Lower leg skin (tissue), 4 donors: ENCODE measurements at places on chromosomes 16 and 17. TPM values are rescaled to one million over a fixed set of nuclear protein-coding genes. Genes with fewer than 3 reads are reported as not detected.

GRCh38 chr17:50277357-50277754 lies 3.1 kb downstream of the TMEM92 start:
- no peak for DNase-seq

- no peak for DNase-seq
Observed at GRCh38 chr16:55613613-55614335, 42.0 kb upstream of the SLC6A2 start.

DNA sequence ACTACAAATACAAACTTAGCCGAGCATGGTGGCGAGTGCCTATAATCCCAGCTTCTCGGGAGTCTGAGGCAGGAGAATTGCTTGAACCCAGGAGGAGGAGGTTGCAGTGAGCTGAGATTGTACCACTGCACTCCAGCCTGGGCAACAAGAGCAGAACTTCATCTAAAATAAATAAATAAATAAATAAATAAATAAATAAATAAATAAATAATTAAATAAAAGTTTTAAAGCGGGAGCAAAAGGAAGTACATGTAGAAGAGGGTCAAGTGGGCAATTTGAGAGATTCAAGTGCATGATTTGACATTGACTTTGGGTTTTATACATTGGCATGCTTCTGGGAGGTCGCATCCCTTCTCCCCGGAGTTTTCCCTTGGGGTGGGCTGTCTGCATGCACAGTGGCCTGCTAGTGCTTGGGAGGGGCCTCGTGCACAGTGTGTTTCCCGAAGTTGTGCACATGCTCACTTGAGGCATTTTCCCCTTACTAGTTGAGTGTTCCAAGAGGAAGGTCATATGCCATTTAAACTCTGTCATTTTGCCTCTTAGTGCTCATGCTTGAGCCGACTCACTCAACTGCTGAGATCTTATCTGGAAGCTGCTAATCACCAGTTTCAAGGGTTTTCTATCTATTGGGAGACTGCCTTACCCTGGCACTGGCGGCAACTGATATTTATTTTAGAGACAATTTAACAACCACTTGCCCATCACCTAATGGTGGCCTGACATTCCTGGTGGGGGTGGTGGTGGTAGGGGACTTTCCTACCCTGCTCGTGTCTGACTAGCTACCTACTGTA lies 193.2 kb upstream of the MPHOSPH6 start:
- DNase-seq: no peak

DNA sequence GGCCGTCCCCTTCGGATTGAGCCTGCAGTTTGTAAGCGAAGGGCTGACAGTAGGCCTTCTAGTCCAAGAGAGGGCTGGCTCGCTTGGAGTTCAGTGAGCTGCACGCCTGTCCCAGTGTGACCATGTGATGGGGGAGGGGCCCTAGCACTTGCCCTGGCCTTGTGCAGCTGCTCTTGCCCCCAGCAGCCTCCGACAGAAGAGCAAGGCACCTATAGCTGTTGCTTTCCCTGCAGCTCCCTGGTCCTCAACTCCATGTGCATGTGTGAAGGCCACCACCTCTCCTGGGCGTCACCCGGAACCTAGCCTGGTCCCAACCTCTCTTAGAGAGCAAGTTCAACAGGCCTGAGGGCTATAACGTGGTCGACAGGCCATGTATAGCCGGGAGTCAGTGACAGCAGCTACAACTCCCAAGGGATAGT lies 5.6 kb downstream of the SPHK1 start:
- no peak for DNase-seq

GRCh38 chr16:89924297-89924924 lies 1.3 kb downstream of the TUBB3 start:
- DNase-seq: no peak

DNA sequence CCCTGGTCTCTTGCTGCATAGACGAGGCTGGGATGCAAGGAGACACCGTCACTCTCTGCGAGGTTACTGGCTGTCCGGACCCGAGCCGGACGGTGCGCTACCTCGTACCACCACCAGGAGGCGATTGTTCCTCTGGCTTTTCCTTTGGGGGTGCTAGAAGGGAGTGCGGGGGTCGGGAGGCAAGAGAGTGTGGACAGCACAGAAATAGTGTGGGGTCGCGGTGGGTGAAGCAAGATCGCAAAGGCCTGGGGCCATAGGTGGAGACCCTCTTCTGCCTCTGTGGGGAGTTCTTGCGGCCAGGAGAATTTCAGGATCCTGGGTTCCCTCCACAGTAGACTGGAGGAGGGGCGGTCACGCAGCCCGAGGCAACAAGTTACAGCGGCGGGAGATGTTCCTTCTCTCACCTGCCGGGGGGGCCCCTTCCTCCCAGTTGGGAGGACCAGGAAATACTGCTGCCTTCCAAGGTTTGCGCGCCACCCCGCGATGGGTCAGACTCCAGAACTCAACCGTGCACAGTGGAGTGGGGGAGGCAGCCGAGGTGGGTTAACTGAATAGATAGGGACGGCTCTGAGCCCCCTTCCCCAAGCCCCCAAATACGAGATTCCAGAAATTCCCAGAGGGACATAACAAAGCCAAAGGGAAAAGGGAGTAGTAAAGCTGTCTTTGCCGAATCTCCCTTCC lies 6.9 kb downstream of the PHOSPHO1 start:
- DNase-seq: peak; percentile 32

- no peak for DNase-seq
Observed at GRCh38 chr17:7248796-7249195, 2.7 kb downstream of the CTDNEP1 start.

- peak; percentile 29 for DNase-seq
Observed at GRCh38 chr17:68403122-68403521, 54.2 kb downstream of the WIPI1 start.

DNA sequence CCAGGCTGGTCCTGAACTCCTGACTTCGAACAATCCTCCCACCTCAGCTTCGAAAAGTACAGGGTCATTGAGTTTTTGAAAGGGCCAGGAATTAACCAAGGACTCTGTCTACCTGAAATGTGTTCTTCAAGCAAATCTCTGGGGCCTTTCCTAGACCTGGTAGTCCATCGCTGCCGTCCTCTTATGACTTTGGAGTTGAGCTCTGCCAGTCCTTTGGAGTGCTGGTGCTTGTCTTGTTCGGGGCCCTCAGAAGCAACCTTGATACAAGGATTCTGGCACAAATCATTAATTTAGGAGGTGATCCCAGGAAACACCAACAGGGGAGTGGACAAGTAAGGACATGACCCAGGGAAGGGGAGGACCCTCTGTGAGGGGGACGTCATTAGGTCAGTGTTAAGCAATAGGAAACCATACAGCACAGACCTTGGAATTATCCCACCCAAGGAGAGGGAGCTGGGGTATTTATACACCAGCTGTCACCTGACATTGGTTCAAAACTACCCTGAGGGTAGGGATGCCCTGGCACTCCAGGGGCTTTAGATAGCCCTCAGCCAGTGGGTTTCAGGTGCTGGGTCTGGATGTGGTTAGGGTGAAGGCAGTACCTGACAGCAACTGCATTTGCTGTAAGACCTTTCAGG lies 187.2 kb downstream of the FOXL1 start:
- DNase-seq: no peak

DNA sequence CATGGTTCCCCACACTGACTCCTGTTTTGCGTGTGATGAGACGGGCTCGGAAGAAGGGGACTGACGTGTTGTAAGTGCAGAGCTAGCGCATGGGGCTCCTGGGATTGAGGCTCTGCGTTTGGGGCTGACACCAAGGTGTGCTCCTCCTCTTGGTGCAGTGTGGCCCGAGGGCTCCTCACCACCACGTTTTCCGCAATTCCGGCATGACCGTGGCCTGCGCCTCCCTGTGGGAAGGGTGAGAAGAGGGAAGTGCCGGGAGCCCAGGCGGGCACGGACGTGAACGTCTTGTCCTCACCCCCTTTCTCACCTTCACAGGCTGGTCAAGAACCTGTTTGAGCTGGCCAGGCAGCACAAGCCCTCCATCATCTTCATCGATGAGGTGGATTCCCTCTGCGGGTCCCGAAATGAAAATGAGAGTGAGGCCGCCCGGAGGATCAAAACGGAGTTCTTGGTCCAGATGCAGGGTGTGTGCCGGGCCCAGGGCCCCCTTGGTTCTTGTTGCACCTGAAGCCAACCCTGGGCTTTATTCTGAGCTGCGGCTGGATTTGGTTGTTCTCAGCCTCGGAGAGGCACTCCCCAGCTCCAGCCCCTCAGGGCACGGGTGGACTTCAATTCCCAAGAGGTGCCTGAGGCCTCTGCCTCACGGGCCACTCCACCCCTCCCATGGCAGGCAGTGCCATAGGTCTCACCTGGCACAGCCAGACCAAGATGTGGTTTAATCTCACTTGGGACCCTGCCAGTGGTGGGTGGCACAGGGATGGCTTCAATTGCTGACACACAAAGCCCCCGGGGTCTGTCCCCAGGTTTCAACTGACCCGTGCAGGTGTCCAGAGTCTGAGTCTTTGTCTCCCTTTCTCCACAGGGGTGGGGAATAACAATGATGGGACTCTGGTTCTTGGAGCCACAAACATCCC lies 8.9 kb downstream of the VPS4A start:
- DNase-seq: peak; percentile 77

DNA sequence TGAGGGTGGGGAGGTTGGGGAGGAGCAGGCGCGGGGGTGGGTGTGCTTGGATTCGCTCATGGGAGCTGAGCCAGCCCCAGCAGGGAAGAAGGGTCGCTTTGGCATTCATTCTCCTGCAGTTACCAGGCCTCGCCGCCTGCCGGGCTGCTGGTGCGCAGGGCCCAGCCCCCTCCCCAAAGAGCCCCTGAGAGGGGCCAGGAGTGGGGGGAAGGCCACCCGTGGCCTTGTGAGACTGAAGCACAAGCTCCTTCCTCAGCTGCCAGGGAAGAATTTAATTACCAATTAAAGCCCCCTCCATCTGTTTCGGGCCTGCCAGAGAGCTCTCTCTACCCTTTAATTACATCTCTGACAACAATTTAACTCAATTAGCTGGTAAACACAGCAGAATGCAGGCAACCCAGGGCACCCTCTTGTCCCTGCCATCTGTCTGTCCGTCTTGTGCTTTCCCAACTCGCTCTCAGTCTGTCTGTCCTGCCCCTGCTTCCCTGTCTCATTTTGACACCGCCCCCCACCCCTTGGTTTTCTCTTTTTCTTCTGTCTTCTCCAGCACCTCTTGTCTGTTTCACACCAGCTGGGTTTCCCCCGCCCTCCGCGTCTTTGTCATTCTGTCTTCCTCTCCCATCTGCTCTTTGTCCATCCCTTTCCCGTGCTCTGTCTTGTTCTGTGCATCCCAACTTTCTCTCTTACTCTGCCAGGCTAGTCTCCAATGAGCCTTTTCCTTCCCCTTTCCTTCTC lies 32.7 kb downstream of the CDK5RAP3 start:
- no peak for DNase-seq

DNA sequence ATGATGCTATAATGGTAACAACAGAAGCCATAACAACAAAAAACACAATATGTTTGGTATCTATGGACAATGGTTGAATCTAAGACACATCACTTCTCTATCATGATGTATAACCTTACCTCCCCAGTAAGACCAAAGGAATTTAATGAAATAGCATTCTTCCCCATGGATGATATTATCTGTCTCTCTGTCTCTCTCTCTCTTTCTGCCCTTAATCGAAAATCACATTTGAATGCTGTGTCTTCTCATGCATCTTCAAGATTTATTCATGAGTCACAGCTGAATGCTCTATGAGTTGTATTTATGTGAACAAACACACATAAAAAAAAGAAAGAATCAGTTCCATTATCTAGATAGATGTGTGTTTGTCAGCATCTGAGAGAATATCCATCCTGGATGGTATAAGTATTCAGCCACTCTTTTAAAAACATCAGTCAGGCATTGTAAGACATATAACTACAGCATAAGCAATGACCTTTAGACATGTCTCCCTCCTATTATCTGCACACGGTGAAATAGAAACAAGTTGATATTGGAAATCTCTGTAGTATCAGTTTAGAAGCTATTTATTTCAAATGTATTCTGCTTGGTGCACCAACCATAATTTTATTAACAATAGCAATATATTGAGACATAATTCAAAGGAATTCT lies 433.3 kb downstream of the TOX3 start:
- no peak for DNase-seq

DNA sequence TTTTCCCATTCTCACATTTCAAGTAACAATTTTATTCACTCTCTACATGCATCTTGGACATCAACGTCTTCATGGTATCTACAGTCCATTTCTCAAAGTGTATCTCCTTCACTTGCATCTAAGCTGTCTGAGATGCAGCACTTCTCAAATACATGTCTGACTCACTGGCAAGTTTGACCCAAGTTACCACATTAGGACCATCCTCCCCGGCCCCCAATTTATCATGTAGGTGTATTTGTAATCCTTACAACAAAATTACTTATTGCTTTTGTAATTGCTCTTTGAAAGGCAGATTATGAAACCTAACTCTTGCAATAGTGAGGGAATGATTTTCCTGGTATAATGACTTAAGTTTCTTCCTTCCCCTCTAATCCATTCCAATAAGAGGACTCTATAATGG lies 28.9 kb upstream of the ULK2 start:
- peak; percentile 2 for DNase-seq

The TPSG1 gene
- 1.1 TPM for total RNA-seq

The LGALS9B gene
- total RNA-seq: not detected

The EPX gene
- total RNA-seq: not detected

The TIMP2 gene
- 203 TPM for total RNA-seq

The TGFB1I1 gene
- 15.1 TPM for total RNA-seq

The KRT31 gene
- total RNA-seq: 197 TPM

The NPIPB9 gene
- total RNA-seq: 0.93 TPM

The ADAM11 gene
- total RNA-seq: not detected

The CCL18 gene
- not detected for total RNA-seq

The GRAPL gene
- 1.2 TPM for total RNA-seq

The CLEC18C gene
- not detected for total RNA-seq

The EPN2 gene
- total RNA-seq: 106 TPM
